ENCODE measurements at places on chromosomes 2 and 18.

GRCh38 chr2:152555048-152555447 lies 162.2 kb downstream of the PRPF40A start:
- DNase-seq, result no peak

GRCh38 chr2:195279840-195280427 lies 377.1 kb upstream of the SLC39A10 start:
- DNase-seq, result no peak

GRCh38 chr18:50724751-50725151 lies 95.1 kb downstream of the MRO start:
- no peak for DNase-seq

GRCh38 chr18:9113468-9114149 lies 11.1 kb downstream of the NDUFV2 start:
- DNase-seq, result no peak

GRCh38 chr2:38163579-38163978 lies 87.6 kb upstream of the CYP1B1 start:
- DNase-seq, result no peak

DNA sequence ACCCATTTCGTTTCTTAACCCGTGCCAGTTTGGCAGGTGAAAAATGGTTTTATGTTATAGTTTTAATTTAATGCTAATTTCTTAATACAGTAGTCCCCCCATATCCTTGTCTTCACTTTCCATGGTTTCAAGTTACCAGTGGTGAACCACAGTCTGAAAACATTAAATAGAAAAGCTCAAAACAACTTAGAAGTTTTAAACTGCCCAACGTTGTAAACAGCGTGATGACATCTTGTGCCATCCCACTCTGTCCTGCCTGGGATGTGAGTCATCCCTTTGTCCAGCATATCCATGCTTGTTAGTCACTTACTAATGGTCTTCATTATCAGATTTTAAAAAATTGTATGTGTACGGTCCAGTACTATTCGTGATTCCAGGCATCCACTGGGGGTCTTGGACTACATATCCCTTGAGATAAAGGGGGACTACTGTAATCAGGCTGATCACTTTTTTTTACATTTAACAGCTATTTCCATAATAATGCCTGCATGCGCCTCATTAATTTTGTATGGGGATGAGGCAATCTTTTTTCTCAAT lies 31.9 kb downstream of the SLC66A3 start:
- no peak for DNase-seq

GRCh38 chr2:170862286-170862902 lies 45.7 kb downstream of the GAD1 start:
- no peak for DNase-seq

- DNase-seq, result no peak
Measured at GRCh38 chr2:184178229-184178628, 420.1 kb upstream of the ZNF804A start.

- no peak for DNase-seq
Measured at GRCh38 chr2:2033691-2034090, 289.4 kb upstream of the PXDN start.

DNA sequence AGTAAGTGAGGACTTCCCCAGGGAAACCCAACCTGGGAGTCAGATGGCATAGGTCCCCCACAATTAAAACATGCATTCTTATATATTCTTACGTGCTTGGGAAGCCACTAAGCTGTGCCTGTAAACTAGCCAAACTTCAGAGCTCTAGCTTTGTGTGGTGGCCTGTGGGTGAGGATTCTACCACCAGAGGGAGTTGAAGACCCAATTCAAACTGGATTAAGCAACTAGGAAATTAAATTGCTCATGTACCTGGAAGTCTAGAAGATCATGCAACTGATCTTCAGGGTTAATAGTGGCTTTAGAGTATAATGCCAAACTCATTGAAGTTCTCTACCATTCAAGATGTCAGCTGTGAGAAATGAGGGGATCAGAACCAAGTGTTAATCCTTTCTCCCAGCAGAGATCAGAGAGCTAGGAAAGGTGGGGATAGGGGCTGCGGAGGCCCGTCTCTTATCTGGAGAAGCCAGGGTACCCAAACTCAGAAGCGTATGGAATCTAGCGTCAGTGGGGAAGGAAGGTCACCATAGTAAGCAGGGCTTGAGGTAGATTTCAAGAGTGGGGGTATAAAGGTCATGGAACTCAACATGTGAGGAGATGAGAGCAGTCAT lies 53.2 kb upstream of the CCDC85A start:
- peak; percentile 3 for DNase-seq

DNA sequence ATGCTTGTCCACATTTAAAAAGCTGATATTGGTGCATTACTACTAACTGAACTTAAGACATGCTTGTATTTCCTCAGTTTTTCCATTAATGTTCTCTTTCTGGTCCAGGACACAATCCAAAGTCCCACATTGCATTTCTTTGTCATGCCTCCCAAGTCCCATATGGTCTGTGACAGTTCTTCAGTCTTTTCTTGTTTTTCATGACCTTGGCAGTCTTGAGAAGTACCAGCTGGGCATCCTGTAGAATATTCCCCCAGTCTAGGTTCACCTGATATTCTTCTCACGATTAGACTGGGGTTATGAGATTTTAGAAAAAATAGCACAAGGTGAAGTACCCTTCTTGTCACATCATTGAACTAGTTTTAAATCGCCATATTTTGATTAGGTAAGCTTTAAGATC lies 10.3 kb upstream of the ZBTB14 start:
- no peak for DNase-seq

DNA sequence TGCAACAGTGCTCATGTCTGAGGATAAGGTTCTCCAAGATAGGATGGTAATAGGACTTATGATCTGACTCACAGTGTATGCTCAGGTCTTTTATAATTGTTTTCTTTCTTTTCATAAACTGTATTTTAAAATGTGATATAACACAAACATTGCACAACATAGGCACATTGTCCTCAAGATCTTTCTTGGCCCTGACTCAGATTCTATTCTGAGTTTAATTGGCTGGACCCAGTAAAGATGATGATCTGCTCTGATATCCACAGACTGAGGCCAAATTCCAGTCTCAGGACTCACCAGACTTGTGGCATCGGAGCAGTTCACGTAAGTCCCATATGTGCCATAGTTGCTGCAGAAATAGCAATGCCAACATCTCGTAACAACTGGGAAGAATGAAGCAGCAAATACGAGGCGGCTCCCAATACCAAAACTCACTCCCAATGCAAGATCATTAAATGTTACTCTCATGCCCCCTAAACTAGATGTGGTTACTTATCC lies 448.9 kb upstream of the SLC14A2 start:
- DNase-seq, result no peak

DNA sequence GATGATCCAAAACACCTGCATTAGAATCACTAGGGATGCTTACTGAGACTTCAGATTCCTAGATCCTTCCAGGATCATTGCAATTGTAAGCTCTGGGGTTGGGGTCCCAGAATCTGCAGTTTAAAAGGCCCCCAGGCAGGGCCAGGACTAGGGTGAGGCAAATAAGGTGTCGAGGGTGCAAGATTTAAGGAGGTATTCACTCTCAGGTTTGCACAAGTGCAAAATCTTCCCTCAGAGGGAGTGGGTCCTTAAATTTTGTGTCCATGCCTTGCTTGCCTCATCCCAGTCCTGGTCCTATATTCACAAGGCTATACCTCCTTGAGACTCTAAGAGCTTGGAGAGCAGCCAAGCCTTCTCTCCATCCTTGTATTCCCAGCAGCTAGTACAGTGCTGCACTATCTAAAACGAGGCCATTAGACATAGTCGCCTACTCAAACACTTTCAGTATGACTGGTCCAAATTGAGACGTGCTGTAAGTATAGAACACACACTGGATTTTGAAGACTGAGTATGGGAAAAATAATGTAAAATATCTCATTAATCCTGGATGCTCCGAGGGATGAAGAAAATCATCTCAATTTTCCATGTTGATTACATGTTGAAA lies 31.6 kb upstream of the MREG start:
- no peak for DNase-seq

GRCh38 chr18:58057291-58057965 lies 13.4 kb downstream of the NEDD4L start:
- no peak for DNase-seq

DNA sequence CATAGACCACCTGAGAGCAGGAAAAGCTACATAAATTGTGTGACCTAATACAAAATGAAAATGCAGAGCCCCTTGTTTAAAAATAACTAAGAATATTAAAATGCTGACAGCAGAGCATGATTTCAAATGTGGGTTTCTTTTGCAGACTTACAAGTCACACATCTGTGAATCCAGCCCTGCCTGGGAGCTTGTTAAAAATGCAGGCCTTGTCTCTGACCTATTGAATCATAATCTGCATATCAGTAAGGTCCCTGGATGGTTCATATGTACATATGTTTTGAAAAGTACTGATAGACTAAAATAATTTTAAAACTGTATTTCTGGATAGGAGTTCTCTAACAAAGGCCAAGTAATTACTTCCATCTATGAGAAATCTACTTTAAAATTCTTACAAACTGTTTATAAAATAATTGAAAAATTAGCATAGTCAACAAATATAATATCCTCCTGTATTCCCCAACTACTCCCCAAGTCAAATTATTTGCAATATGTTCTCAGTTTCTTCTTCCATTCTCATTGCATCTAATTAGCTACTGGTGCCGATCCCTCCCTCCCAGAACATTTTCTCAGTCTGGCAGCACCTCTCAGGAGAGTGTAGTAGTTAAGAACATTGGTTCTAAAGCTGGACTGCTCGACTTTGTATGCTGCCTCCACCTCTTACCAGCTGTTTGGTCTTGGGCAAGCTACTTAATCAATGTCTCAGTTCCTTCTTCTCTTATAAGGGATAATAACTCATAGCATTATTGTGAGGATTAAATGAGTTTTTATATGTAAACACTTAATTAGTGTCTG lies 1040.4 kb upstream of the CDH2 start:
- no peak for DNase-seq

DNA sequence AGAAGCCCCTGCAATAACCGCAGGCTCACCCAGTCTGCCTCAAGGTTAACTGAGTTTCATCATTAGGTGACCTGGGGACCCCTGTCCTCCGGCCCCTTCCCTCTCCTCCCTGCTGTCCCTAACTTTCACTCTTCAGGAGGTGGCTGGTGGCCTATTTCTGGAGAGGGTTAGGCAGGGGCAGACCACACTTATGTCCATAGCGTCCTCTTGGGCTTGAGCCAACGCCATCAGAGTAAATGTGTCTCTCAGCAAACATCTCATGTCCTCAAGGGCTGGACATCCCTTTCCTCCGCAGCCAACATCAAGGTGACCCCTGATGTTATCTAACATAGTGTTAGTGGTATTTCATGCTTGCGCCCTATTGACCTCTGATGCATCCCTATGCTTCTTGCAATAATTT lies 114.8 kb downstream of the BCL11A start:
- no peak for DNase-seq

DNA sequence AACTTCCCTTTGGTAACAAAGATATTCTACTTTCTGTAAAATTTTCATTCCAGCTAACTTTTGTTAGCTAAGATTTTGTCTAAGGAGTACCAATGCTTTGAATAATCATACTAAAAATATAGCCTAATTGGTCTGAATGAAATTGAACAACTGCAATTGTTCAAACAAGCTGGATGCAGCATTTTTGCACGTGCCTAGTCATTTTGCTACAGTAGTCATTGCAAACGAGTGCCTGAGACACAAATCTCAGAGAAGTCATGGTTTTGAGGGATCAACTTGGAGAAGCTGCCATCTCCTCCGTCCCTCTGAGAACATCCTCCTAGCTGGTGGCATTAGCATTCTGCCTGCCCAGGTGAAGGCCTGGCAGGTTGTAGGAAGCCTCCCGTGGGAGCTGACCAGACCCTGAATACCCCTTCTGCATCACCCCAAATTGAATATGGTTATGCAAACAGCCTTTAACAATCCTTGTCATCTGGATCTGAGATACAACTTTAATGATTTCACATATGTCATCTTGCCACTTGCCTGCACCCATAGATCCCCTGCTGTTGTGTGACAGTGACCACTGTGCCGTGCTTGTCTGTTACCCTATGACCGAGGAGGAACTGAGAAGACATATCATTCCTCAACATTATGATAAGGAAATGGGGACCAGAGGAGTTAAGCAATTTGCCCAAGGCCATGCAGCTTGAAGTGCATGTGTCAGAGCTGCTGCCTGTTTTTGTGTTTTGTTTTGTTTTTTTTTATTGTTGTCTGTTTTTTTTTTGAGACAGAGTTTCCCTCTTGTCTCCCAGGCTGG lies 29.1 kb upstream of the MGAT4A start:
- peak; percentile 65 for DNase-seq

GRCh38 chr2:28048341-28048740 lies 157.8 kb downstream of the BABAM2 start:
- DNase-seq, result no peak

GRCh38 chr2:63780518-63781155 lies 61.1 kb upstream of the UGP2 start:
- DNase-seq, result no peak

DNA sequence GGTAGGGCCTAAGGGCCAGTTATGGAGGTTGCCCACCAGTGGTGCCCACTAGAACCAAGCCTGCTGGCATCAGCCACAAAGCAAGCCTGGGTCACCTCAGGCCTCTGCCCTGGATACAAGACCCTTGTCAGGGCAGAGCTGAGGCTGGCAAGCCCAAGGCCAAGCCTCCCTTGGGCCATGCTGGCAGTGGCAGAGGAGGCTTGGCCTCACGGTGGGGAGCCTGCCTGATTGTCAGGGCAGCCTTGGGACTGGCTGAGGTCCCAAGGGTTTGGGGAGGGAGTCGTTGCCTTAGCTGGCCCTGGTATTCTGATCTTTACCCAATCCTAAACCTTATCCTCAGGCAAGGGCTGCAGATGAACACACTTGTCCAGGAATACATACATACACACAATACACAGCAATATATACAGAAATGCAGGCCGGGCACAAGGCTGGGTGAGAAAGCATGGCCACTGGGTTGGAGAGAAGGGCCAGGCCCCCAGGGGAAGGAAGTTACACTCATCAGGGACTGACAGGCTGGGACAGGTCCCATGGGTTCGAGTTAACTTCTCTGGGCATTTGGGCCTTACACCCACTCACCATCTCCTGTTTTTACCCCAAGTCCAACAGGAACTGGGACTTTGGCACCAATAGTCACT lies 21.0 kb downstream of the CCT7 start:
- no peak for DNase-seq

DNA sequence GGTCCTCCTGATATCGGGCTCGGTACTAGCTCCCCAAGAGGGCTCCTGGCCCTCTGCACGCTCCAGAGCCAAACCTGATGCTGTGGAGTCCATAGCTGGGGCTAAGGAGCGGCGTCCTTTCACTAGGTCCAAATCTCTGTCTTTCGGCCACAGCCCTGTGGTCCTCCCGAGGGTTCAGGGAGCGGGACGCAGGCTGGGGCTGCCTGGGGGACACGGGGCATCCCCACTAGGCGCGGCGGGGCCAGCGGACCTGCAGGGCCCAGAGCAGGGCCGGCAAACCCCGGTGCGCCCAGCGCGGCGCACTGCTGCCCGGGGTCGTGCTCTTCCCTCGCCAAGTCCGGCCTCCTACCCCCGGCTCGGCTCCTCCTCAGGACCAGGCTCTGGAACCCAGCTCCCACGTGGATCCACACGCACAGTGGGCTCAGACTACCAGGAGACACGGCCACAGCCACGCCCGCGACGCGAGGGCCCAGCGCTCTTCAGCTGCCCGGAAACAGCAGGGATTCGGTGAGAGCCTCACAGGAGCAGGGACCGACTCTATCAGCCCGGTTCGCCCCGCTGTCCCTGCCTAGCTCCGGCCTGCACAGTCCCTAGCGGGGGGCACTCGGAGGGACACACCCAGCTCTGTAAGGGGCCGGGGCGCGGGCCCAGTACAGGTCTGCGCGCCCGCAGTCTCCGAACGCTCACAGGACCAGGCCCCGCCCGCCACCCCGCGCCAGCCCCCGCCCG lies 593 bp downstream of the ZNF514 start:
- DNase-seq, result no peak

All from HL-60 (cell line).